ENCODE measurements at places on chromosomes 2 and 18. TPM values are rescaled to one million over a fixed set of nuclear protein-coding genes. Genes with fewer than 3 reads are reported as not detected.
A peak's percentile ranks its signal among the peaks of the same experiment; 100 is the strongest.

DNA sequence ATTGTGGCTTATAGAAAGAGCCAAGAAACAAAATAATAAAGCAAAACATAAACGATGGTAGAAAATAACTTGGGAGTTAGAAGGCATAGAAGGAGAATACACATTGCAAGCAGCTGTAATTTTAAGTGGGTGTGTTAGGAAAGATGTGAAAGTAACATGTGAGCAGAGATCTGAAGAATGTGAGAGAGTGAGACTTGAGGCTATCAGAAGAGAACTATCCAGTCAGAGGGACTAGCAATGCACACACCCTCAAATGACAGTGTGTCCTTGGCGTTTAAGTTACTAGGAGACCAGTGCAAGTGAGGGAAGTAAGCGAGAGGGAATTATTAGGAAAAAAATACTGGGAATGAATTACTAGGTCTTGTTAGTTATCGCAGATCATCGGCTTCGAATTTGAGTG is 304.9 kb downstream of the DSEL start:
- no peaks in the 10 kb centered on the region for H3K27me3 ChIP-seq
- no peak overlapping the region for H3K4me3 ChIP-seq
- no peak overlapping the region for H3K27ac ChIP-seq
- DNase-seq, result no peak
- H3K36me3 ChIP-seq, result no peaks in the 10 kb centered on the region
- H3K4me1 ChIP-seq, result no peaks in the 10 kb centered on the region

DNA sequence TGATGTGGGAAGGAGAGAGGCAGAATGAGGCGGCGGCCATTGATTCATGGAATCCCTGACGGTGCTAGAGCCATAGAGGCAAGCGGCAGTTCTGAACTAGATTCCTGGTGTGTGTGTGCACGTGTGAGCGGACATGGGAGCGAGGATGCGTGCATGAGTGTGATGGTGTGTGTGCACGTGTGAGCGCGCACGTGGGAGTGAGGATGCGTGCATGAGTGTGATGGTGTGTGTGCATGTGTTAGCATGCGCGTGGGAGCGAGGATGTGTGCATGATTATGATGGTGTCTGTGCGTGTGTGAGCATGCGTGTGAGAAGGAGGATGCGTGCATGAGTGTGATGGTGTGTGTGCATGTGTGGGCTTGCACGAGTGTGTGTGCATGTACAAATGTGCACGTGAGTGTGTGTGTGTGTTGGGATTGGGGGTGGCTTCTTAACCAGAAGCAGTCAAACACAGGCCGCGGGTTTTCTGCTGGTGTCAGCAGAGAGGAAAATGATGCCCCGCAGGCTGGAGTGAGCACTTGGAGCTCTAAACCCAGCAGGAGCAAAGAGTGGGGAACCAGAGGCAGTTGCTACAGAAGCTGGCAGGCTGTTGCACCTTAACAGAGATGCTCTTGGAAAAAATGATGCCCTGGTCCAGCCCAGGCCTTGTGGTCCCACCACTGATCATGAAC is 29.5 kb downstream of the DIPK1C start:
- H3K4me1 ChIP-seq, result peaks cover 10% of the 10 kb centered on the region
- H3K36me3 ChIP-seq, result no peaks in the 10 kb centered on the region
- H3K27me3 ChIP-seq, result no peaks in the 10 kb centered on the region
- DNase-seq, result no peak

DNA sequence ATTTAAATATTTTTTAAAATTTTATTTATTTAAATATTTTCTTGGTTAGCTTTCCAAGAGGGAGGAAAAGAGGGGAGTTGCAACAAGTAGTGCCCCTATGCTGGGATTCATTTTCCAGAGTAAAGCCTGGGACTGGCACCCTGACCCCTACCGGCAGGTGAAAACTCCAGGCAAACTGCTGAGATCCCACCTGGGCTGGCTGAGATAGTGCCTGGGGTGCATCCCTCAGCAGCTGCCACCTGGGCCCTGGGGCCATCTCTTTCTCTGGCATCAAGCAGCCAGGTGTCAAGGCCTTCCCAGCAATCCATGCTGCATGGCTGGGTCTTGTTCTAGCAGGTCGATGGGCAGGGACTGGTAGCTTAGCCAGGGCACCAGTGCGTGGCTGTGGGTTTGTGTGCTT is 6.6 kb downstream of the SIX2 start:
- H3K4me3 ChIP-seq, result peak overlapping the region; percentile 9
- H3K27me3 ChIP-seq, result peaks cover 100% of the 10 kb centered on the region
- peaks cover 43% of the 10 kb centered on the region for H3K4me1 ChIP-seq
- DNase-seq, result no peak

- H3K4me3 ChIP-seq, result no peak overlapping the region
- H3K4me1 ChIP-seq, result peaks cover 32% of the 10 kb centered on the region
- H3K36me3 ChIP-seq, result no peaks in the 10 kb centered on the region
- H3K27ac ChIP-seq, result no peak overlapping the region
- DNase-seq, result no peak
Observed at GRCh38 chr18:48840491-48840877, 110.3 kb downstream of the SMAD7 start.

DNA sequence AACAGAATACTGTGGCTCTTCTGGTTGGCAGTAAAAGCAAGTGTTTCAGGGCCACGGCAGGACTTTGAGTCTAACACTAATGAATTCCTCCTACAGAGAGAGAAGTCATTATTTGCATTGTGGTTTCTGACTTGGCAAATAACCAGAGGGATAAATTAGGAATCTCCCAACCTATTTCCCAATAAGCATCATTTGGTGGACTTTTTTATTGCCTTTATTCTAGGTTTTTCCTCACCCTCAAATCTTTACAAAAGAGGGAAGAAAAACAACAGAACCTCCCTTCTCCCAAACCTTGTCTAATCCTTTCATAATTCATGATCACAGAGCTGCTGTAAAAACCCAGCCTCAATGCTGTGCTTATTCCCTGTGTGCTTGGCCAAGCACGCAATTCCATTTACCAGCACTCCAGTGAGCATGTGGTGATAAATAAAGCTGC is 179.7 kb downstream of the AGPS start:
- H3K36me3 ChIP-seq, result no peaks in the 10 kb centered on the region
- 0 out of 2 replicates have a peak, but pooled peaks cover 8% of the 10 kb centered on the region for H3K27me3 ChIP-seq
- H3K4me1 ChIP-seq, result no peaks in the 10 kb centered on the region
- H3K4me3 ChIP-seq, result no peak overlapping the region

The PLCD4 gene
- 0.28 TPM for total RNA-seq

The PGAP1 gene
- 25.2 TPM for total RNA-seq

- no peak overlapping the region for H3K4me3 ChIP-seq
- DNase-seq, result no peak
- peaks cover 10% of the 10 kb centered on the region for H3K36me3 ChIP-seq
- H3K4me1 ChIP-seq, result no peaks in the 10 kb centered on the region
- H3K27ac ChIP-seq, result no peak overlapping the region
- no peaks in the 10 kb centered on the region for H3K27me3 ChIP-seq
Observed at GRCh38 chr18:26840965-26841364, 24.5 kb downstream of the AQP4 start.

The FAM237A gene
- not detected for total RNA-seq

The EVA1A gene
- total RNA-seq, result 3.2 TPM

DNA sequence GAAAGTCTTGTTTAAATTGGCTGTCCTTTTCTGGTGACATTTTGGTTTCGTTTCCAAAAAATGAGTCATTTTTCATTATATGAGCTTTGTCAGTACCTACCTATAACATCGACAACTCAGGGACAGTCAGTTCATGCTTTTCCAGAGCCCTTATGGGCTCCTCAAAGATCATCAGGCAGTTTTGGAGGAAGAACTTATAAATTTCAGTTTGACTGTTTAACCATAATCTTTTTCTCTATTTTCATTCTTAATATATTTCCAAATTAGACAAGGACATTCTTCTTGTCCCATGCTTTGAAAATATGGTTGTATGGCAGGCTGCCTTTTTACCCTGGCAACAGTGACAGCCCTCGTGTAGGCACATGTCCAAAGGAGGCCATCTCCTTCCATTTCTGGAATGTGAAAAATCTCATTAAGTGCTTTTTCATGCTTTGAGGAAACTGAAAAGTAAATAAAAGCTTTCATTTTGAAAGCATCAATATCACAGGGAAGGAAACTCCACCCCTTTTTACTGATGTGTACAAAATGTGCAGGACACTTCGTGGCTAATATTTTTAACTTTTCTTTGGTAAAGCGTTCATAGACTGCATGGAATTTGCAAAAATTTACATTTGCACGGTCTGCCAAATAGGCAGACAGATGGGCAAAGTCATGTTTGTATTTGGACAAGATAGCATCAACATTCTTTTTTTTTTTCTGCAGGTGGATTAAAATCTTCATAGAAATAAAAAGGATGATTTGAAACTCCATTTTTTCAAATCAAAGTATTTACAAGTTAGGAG is 7.2 kb upstream of the PROC start:
- peaks cover 31% of the 10 kb centered on the region for H3K27me3 ChIP-seq
- no peak for DNase-seq
- H3K27ac ChIP-seq, result no peak overlapping the region
- H3K36me3 ChIP-seq, result peaks cover 12% of the 10 kb centered on the region
- no peak overlapping the region for H3K4me3 ChIP-seq

GRCh38 chr2:212905640-212906201 is 245.7 kb downstream of the IKZF2 start:
- no peak overlapping the region for H3K27ac ChIP-seq
- peaks cover 8% of the 10 kb centered on the region for H3K4me1 ChIP-seq
- DNase-seq, result no peak
- H3K36me3 ChIP-seq, result no peaks in the 10 kb centered on the region
- no peaks in the 10 kb centered on the region for H3K27me3 ChIP-seq

The MYO3B gene
- total RNA-seq, result 0.44 TPM

- peaks cover 17% of the 10 kb centered on the region for H3K4me1 ChIP-seq
- no peaks in the 10 kb centered on the region for H3K27me3 ChIP-seq
- DNase-seq, result no peak
- no peaks in the 10 kb centered on the region for H3K36me3 ChIP-seq
Observed at GRCh38 chr18:22831441-22831904, 101.7 kb upstream of the RBBP8 start.

Measured in WTC11 (cell line).